ENCODE measurements at places on chromosomes 12 and 14.
A peak's percentile ranks its signal among the peaks of the same experiment; 100 is the strongest.

DNA sequence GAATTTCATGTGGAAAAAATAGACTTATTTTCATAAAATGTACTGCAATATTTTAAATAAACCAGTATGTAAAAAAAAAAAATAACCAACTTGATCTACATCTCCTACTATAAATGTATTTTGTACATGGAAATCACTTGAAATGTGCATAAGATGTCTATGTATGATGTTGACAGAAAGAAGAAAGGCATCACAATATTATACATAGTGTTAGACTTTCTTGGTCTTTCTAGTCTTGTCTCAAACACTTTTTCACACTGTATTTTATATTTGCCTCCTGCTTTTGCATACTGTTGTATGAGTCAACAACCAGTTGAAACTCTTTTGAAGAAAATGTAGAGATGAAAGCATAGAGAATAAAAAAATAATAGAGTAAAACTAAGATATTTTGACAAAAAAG lies 352.4 kb upstream of the MGAT4C start:
- no peaks in the 10 kb centered on the region for H3K27me3 ChIP-seq
- H3K36me3 ChIP-seq: no peaks in the 10 kb centered on the region
- H3K27ac ChIP-seq: no peak overlapping the region
- no peaks in the 10 kb centered on the region for H3K4me1 ChIP-seq

DNA sequence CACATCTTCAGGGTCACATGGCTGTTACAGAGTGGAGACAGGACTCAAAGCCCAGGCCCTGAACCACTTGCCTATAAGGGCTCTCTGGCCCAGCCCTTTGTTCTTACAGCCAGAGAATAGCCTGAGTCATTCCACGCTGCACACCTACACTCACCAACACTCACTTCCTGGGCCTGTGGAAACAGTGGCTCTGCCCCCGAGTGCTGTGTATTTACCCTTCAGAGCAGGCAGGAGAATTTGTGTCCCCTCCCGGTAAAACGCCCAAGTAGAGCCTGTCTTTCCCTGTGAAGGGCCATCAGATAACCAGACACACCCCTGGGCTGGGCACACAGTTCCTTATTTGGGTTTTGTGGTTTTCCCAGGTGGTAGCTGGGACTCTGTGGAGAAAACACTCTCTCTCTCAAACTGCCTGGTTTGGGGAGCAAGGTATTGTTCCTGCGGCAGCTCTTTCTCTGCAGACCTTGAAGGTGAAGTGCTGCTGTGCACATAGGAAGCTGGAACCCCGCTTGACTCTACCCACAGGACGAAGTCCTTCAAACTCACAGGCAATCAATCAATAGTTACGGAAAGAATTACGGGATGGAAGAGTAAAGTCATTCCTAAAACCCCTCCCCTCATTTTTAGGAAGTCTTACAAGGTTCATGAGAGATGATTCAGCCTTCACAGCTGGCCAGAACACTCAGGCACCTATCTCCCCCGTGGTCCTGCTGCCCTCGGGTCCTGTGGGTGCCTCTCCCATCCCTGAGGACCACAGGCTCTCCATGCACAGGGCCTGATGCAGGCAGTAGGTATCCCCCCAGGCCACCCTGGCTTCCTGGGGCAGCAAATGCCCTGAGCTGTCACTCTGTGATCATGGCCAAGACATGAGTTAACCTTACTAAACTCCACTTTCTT lies 20.3 kb downstream of the FIGNL2 start:
- no peak overlapping the region for H3K27ac ChIP-seq
- DNase-seq: peak; percentile 85
- H3K4me1 ChIP-seq: peaks cover 11% of the 10 kb centered on the region
- no peak overlapping the region for H3K4me3 ChIP-seq
- no peaks in the 10 kb centered on the region for H3K36me3 ChIP-seq

DNA sequence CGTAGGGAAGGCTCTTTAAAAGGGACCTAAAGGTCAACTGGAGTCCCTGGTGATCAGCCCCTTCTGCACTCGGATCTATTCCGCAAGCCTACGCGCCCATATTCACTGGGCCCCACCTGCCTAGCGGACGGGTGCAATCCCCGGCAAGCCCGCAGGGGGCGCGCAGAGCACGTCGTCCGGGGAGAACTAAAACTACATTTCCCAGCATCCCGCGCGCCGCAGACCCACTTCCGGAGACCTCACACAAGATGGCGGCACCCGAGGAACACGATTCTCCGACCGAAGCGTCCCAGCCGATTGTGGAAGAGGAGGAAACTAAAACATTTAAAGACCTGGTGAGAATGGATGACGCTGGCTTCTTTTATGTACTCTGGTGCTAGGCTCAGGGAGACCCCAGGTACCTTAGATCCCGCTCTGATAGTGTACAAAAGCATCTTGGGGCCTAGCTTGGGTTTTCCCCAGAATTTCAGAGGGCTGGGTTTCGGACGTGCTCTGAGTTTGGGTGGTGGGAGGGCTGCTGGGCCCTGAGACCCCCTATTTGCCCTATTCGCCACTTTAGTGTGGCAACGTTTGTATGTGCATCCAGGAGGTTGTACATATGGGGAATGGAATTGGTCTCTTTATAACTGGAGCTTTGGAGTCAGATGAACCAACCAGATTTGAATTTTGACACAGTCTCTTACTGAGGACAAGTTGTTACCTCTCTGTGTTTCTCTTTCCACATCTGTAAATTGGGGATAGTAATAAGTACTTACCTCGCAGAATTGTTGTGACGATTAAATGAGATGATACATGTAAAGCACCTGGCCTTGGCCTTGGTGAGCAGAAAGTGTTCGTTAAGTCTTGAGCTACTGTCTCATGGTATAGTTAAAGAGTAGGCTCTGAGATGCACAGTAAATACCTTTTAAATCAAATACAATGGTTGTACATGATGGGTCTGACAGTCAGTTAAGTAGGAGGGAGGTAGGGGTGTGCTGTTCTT lies at the start of gene DDX47:
Gene DDX47 (plus strand): TSS at position 227 of the 982 bp plus-strand sequence. CDS start 22 bp downstream, at position 249.
- peaks cover 2% of the 10 kb centered on the region for H3K36me3 ChIP-seq
- H3K27me3 ChIP-seq: no peaks in the 10 kb centered on the region
- peaks cover 20% of the 10 kb centered on the region for H3K4me1 ChIP-seq
- H3K27ac ChIP-seq: peak within 1 kb of the TSS; percentile 84

DNA sequence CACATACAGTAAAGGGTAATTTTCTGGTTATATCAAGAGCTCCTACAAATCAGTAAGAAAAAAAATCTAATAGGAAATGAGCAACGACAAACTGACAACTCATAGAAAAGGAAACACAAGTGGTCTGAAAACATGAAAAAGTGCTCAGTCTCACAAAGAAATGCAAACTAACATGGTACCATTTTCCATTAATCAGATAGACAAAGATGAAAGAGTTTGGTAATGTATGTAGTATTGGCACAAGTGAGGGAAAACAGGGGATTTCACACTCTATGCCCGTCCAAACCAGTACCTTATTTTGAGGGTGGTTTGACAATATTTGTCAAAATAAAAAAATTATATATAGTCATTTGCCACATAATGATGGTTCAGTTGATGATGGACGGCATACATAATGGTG lies 13.2 kb downstream of the PTPN11 start:
- peaks cover 16% of the 10 kb centered on the region for H3K4me1 ChIP-seq
- DNase-seq: no peak
- H3K27me3 ChIP-seq: no peaks in the 10 kb centered on the region

- H3K4me3 ChIP-seq: no peak overlapping the region
- no peaks in the 10 kb centered on the region for H3K36me3 ChIP-seq
- no peaks in the 10 kb centered on the region for H3K27me3 ChIP-seq
- DNase-seq: no peak
- no peak overlapping the region for H3K27ac ChIP-seq
Observed at GRCh38 chr12:97047361-97047760, 140.3 kb downstream of the NEDD1 start.

All from common myeloid progenitor, CD34-positive (primary cell).